Astrocyte of the hippocampus (primary cell): ENCODE measurements at places on chromosomes 11 and 22.
A peak's percentile ranks its signal among the peaks of the same experiment; 100 is the strongest.

GRCh38 chr22:26131589-26132154 lies 37.6 kb upstream of the SEZ6L start:
- no peak for DNase-seq

- no peak for DNase-seq
Measured at GRCh38 chr11:2426826-2427521, 17.3 kb downstream of the TRPM5 start.

DNA sequence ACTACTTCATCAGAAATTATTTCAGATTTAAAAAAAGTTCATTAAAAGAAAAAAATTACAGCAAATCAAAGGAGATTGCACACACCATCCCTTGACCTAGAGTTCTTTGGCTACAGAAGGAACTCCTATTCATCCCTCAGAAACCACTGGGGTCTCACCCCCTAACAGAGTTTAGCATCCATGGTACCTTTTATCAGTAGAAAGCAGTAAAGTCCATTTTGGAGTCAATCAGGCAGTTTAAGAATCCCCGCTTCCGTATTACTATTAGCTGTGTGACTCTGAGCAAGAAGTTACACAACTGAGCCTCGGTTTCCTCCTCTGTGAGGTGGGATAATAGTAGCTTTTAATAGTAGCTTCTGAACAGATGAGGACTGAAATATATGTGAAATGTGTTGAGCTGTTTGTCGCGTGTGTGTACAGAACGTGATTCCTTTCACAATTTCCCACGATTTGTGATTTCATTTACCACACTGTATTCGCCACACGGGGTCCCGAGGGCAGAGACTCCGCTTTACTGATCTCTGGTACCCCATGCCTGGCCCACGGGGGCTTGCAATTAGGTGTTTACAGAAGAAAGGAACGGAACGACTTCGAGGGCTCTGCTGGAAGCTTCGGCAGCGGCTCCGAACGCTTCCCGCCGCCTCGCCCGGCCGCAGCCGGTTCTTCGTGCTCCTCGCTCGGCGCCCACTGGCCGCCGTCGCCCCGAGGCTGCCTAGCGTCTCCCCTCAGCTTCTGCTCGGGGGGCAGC lies 72.5 kb upstream of the ZBED5 start:
- no peak for DNase-seq

GRCh38 chr22:47448231-47449223 lies 686.1 kb downstream of the TBC1D22A start:
- DNase-seq: no peak

DNA sequence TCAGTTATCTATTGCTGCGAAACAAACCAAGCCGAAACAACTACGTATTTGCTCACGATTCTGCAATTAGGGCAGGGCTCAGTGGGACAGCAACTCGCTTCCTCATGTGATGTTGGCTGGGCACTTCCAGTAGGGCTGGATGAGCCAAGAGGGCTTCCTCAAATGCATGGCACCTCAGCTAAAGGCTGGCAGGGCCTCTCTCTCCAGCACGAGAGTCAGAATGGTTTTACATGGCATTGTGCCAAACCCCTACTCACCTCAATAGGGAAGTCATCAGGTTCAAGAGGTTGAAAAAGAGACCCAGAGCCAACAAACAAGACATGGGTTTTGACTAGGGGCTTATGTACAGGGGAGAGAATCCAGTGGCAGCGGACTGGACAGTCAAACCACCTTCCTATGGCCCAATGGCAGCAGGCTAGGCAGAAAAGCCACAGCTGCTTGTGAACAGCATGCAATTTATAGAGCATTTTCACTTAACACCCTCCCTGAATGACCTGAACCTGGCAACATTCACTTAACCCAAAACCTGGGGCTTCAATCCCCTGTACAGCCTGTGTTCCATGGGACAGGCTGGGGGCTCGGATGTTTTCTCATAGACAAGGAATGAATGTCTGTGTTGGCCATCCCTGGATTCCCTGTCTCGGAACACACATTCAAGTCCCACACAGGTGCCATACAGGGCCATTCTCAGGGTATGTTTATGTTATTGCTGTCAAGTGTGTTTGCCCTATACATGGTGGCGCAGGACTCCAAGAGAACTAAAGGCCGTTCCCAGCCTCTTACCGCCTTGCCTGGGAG lies 154.2 kb upstream of the NAV2 start:
- DNase-seq: no peak

GRCh38 chr11:70717936-70718595 lies 319.7 kb downstream of the CTTN start:
- peak; percentile 45 for DNase-seq

DNA sequence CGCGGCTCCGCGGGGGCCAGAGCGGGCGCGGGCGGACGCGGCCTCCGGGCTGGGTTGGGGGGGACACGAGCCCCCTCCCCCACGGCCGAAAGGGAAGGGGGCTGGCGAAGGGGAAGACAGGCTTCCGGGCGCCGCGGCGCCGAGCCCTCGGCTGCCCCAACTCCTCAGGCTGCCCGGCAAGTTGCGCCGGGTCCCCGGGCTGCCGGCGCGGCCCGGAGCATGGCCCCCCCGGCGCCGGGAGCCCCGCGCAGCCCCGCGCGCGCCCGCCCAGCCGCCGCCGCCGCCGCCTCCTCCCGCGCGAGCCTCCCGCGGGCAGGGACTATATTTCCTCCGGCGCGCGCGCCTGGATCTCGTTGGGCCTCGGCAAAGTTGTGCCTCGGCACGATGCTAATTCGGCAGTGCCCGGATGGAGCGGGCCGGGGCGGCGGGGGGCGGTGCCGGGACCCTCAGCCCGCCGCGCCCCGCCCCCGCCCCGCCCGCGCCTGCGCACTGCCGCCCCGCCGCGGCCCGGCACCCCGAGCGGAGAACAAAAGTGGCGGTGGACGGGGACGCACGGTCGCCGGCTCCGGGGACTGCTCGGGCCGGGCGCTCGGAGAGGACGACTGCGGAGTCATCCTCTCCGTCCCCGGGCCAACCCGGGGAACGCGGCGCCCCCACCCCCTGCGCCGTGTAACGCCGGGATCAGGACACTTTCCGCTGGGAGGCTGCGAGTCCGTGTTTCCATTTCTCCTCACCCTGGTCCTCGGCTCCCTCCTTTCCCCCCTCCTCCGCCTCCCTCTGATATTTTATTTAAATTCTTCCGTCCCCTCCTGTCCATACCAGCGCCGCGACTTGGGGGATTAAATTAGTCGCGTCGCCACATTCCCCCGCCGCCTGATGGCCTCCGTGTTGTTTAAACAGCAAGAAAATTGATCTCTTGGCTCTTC lies at the start of gene PHF21B:
Gene PHF21B (minus strand): TSS at position 400 of the 926 bp plus-strand sequence. CDS start 456 bp downstream, outside the sequence.
- peak; percentile 89 for DNase-seq

DNA sequence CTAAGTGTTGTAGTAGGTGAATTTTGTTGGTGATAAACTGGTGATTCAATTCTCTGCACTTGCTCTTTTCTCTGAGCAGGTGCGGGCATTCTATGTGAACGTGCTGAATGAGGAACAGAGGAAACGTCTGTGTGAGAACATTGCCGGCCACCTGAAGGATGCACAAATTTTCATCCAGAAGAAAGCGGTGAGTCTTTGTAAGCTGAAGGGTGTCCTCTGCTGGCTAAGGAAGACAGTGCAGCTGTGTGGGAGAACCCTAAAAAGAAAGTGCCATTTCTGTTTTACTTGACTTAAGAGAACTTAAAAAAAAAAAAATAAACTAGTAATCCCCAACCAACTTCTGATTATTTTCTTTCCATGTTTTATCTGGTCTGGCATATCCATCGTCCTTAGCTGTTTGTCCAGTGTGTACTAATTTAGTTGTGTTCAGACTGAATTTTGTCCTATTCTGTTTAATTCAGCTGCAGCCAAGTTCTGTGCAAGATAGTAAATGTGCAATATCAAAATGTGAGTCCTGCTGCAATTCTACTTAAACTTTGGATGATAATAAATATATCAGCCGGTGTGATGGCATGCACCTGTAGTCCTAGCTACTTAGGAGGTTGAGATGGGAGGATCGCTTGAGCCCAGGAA lies 29.6 kb downstream of the CAT start:
- peak; percentile 15 for DNase-seq

- peak; percentile 91 for DNase-seq
Measured at GRCh38 chr11:44036811-44037657, 10.7 kb upstream of the ACCSL start.

DNA sequence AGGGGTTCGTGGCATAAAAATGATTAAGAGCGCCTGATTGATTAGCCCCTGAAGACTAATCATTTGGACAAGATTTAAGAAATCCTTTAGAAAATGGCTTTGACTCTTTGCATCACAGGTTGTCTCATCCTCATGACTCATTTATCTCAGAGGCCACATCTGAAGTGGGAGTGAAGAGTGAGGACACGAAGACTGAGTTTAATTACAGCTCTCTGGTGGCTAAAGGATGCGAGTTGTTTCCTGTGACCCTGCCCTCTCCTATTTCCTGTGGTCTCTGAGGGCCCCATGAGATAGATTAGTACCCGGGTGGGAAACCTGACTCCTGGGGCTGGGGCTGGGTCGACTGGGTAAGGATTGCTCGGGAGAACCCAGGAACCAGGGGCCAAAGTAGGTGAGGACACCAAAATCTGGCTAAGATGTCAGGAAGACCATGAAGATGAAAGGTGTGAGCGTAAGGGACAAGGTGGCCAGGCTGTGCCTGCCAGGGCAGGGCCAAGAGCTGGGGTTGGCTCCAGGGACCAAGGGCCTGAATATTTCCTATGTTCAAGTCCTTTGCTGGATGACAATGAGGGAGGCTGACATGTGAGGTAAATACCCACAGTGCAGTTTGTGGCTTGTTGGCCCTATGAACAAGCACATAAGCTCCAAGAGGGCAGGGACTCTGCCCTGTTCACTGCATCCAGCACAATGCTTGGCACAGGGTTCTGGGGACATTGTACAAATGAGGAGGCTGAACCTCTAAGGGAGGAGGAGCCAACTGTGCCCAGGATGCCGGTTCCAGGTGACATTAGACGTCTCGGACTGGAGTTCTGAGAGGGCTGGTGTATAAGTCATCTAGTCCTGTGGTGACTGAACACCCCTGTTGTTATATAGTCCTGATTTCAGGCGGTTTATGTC lies 3.6 kb downstream of the OTOG start:
- no peak for DNase-seq

DNA sequence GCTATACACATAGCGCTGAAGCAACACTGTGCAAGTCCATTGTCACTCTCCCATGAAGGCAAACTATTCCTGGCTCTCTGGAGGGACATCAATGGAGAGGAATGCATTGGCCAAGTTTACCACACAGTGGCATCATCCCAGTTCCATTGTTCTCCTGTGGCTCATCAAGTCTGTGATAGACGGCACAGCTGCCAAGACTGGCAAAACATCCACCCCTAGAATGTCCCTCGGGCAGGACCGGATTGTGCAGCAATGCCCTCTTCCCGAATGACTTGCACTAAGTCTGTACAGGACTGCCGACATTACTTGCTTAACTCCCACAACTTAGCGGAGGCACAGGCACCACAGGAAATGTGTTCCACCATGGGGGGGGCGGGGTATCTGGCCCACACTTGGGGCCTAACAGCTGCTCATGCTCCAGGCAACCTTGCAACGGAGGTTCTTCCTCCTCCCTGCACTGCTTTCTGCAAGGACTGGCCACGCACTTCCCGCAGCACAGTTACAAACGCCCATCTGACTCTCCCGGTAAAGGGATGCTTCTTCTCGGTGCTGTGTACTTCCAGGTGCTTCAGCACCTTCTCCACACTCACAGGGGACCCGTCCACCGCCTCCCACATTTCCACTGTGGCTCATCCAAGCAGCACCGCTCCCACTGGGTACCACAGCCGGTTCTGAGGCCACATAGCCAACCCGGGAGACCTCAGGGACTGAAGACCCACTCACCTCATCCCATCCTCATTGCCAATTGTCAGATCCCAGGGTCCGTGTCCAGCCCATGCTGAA lies 1309.6 kb upstream of the RAG2 start:
- no peak for DNase-seq

DNA sequence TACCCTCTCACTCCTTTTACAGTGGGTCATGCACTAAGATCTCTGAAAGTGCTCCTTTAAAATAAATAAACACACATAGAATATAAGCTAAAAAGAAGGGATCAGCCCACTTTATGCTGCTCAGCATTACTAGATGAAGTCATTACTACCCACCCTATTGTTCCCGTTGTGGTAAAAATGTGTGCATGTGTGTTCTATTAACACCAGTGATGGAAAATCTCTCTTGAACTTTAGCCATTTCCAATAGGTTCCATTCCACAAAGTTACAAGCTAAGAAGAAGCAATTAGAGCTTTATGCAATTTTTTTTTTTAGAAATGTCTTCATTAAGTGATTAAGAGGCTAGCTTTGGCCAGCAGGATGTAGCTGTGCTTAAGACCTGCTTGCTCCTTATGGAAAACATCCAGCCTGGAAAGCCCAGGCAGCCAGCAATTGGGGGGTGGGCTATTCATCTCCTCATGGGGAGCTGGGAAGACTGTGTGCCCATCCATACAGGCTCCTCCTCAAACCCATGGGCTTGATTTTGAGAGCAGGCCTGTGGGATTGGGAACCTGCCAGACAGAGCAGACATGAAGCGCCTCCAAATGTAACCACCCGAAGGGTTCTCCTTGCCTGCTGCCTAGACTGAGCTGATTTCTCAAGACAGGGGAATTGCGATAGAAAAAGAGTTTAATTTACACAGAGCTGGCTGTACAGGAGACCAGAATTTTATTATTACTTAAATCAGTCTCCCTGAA lies 92.9 kb upstream of the PARVA start:
- DNase-seq: peak; percentile 78

DNA sequence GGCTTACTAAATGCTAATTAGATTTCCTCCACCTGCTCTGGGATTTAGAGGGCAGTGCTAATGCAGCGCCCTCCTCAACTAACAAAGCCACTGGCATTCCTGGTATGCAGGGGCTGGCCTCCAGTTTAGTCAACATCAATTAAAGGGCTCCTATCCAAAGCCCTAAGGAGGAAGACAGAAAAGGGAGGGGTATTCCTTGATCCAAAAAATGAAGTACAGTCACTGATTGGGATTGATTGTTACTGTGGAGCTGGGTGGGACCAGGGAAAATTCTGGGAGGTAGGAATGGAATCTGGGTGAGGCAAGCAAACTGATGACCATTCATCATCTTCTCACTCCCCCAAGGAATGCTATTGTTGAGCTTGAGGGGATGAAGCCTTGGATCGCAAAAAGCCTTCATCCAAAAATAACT lies 52.2 kb downstream of the GAB2 start:
- peak; percentile 85 for DNase-seq

DNA sequence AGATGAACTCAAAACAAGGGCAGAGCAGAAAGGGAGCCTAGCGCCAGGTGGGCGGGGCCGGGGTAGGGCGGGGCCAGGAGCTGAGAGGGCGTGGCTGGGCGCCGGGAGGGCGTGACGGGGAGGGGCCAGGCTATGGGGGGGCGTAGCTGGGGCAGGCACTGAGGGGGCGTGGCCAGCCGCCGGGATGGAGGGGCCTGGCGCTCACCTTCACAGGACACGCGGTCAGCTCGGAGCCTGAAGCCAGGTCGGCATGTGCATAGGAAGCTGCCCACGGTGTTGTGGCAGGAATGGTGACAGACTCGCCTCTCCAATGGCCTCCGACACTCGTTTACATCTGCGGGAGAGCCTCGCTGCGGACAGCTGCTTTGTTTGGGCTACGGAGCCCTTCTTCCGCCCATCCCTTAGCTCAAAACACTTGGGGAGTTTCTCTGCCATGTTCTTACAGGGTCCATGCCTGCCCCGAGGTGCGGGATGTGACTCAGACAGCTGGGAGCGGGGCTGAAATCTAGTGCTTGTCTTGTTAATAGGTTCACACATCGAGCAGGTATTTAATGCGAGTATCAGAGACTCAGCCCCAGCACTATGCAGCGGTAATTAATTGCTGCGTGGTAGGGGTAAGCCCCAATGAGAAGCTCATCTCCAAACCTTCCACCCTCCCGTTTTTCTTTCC lies 13.4 kb downstream of the VWCE start:
- DNase-seq: peak; percentile 66

- peak; percentile 80 for DNase-seq
Measured at GRCh38 chr11:94183886-94184264, 55.2 kb downstream of the PANX1 start.

GRCh38 chr11:2664376-2664775 lies 35.4 kb downstream of the KCNQ1OT1 start:
- no peak for DNase-seq

- DNase-seq: no peak
Measured at GRCh38 chr11:32420937-32421901, 14.1 kb downstream of the WT1 start.
